ENCODE measurements at places on chromosomes 13 and 19.

DNA sequence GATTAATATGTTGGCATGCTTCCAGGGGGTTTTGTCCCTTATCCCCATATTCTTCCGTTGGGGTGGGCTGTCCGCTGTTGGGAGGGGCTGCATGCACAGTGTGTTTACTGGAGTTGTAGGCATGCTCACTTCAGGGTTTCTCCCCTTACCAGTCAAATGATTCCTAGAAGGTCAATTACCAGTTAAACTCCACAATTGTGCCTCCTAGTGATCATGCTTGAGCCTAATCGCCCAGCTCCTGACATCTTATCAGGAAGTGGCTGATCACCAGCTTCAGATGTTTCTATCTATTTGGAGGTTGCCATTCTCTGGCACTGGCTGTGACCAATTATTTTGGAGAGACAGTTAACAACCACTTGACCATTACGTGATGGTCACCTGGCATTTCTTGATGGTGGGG lies 1090.0 kb downstream of the SLITRK5 start:
- DNase-seq = no peak

GRCh38 chr13:33728271-33729037 lies 89.5 kb upstream of the RFC3 start:
- DNase-seq = no peak

- DNase-seq = no peak
Observed at GRCh38 chr13:32376642-32377415, 51.1 kb downstream of the N4BP2L1 start.

DNA sequence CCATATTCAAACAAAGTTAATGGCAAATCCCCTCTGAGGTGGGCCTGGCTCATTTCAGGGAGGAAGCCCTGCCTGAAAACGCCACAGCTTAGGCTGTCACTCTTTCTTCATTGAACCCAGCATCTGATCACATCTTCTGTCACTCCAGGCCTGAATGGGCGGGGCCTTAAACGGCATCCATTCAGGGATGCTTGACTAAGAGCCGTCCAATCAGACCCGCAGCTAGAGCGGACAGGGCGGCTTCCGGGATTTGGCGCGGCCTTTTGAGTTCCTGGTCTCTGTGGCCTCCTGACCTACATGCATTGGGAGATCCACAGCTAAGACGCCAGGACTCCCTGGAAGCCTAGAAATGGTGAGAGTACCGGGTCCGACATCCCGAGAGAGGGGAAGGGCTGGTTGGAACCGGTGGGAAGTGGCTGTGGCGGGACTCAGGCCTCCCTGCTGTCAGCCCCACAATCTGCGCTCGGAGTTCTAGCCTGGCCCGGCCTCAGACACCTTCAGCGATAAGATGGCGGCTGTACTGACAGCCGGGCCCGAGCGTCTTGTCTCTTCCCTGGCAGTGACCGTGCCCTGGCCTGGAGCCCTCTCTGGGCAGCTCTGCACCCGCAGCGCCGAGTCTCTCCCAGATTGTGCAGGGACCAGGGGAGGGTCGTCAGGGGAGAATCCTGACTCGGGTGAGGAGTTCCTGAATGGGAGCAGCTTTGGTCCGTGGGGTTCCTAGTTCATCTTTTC lies at the start of gene ZNF723:
Gene ZNF723 (plus strand): TSS at position 261 of the 732 bp plus-strand sequence. CDS start 89 bp downstream, at position 350.
- DNase-seq = no peak

DNA sequence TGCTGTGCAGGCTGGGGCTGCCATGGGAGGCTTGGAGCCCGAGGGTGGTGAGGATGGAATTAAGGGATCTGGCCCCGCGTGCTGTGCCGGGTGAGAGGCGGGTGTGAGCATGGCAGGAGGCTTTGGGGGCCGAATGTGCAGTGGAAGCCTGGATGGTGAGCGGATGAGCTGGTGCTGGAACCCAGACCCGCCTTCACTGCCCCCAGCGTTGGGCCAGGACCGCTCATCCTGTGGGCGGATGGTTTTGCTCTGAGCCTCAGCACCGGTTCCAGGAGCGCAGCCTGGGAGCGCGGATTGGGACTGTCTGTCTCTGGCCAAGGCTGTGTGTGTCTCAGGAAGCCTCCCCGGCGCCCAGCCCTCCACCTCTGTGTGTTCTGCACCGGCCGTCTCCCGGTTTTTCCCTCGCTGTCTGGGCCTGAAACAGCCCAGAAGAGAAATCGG lies 16.7 kb downstream of the KDM4B start:
- no peak for DNase-seq

- no peak for DNase-seq
Observed at GRCh38 chr19:56601375-56601774, 6.3 kb downstream of the ZNF71 start.

All from stimulated activated naive CD8-positive, alpha-beta T cell treated with anti-CD3 and anti-CD28 coated beads, Interleukin-15, amount 100 ng/mL, for 72 hours (primary cell).